ENCODE measurements at places on chromosomes 3 and 15. TPM values are rescaled to one million over a fixed set of nuclear protein-coding genes. Genes with fewer than 3 reads are reported as not detected.

DNA sequence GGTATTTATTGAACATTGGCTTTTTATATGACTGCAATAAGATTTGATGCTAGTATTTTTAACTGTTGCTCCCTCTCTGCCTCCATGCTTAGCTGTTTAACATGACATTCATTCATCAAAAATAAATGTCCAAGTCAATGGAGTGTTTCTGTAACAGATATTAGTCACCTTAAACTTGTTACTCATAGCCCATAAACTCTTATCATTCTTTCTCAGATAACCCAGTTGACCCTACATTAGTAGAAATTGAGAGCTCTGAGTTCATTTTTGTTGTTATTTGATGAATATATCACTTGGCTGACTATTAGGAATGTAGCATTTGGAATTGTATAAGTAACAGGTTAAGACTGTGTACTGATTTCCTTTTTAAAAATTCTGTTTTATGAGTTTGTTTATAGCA, 201.1 kb downstream of the UBE2E2 start:
- DNase-seq, result no peak

GRCh38 chr15:70180186-70180875, 82.6 kb upstream of the TLE3 start:
- DNase-seq, result no peak

DNA sequence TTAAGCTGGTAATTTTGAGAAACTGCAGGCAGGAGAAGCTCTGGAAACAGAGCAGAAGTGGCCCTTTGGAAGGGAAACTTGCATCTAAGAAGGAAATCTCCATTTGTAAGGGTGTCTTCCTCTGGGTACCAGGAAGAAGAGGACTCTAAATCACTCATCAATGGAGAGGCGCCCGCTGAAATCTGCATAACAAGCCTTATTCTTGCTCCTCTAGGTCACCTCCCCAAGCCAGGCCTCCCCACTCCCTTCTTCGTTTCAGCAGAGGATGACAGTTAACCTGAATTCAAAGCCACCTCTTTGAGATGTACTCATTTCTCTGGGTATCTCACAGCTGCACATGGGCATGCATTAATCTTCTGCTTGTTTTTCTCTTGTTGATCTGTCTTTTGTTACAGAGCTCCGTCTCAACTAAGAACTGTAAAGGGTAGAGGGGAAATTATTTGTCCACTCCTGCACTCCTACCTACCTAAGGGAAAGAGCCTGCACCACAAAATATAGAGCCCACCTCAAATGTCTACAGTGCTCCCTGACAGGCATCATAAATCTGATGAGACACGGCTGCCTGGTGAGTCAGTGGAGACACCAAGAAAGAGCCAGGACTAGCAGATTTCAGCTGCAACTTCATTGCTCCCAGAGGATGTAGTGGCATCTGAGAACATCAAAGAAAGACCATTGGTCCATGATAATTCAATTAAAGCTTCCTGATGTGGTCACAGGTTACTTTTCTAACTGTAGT, 51.5 kb downstream of the GABRB3 start:
- no peak for DNase-seq

DNA sequence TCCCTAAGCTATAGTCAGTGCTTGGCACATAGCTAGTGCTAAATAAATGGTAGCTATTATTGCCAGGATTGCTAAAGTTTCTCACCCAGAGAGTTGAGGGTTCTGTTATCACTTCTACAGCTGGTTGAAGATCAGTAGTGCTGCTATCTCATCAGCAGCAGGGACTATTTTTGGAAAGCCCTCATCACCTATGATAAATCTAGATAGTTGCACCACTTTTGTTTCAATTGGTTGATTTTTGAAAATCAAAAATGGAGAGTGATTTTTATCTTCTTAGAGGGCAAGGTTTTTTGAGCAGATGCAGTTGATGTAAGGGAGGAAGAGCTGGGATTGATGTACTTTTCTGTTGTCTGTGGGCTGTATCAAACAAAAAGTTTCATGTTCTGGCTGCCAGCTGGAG, 101.6 kb downstream of the ST6GAL1 start:
- DNase-seq, result no peak

GRCh38 chr3:107235928-107236315, 141.3 kb upstream of the CCDC54 start:
- DNase-seq, result peak; percentile 67

Gene SLC24A5
- not detected for total RNA-seq

DNA sequence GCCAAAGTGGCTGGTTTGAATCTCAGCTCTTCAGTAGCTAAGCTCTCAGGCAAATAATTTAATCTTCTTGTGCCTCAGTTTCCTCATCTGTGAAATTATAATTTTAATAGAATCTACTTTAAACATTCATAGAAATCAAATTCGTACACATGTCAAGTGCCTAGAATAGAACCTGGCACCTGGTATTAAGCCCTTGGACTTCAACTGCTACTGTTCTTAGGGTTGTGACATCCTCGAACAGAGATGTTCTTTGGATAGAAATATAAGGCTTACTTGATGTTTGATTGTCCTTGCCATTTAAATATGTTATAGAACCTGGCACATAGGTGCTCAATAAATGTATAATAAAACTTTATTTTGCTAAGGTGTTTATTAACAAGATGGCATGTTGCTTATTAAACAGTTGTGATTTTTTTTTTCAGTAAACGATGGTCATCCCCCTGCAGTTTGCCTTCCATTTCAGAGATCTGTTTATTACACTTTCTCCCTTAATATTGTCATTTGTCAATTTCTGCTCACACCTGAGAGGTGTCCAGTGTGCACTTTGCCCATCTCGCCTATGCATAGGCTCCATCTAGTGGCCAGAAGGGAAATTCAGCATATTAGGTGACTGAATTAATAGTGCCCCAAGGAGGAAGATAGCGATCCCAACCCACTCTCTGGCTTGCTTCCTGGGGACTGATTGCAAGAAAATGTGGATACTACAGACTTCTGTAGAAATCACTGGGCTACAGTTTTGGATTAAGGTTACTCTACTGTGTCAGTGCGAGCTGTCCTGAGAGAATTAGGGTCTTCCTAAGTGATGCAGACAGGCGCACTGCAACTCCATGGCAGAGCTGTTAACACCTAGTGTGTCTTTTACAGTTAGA, 10.7 kb downstream of the IGF1R start:
- DNase-seq, result no peak

Gene LRTM1
- total RNA-seq, result not detected

Gene CNTN4
- total RNA-seq, result not detected

Measured in activated CD8-positive, alpha-beta memory T cell treated with anti-CD3 and anti-CD28 coated beads, Interleukin-2, amount 10 ng/mL, durations not matched to agents 7 days and 5 days (primary cell).